GM23338 (cell line): ENCODE measurements at places on chromosomes 3 and 15. TPM values are rescaled to one million over a fixed set of nuclear protein-coding genes. Genes with fewer than 3 reads are reported as not detected.

DNA sequence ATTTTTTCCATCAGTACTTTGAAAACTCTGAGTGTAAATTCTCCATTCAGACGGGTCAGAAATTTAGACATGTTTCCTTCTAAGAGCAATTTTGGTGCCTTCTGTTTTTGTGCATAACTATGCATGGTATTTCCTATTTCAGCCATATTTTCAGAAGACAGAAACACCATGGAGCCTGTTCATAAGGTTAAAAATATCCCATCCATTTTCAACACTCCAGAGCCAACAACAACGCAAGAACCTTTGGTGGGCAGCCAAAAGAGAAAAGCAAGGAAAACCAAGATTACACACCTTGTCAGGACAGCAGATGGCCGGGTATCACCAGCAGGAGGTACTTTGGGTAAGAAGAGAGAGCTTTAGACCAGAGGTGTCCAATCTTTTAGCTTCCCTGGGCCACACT, 275.6 kb downstream of the BBX start:
- no peaks in the 10 kb centered on the region for H3K36me3 ChIP-seq
- no peaks in the 10 kb centered on the region for H3K4me1 ChIP-seq
- DNase-seq, result no peak

DNA sequence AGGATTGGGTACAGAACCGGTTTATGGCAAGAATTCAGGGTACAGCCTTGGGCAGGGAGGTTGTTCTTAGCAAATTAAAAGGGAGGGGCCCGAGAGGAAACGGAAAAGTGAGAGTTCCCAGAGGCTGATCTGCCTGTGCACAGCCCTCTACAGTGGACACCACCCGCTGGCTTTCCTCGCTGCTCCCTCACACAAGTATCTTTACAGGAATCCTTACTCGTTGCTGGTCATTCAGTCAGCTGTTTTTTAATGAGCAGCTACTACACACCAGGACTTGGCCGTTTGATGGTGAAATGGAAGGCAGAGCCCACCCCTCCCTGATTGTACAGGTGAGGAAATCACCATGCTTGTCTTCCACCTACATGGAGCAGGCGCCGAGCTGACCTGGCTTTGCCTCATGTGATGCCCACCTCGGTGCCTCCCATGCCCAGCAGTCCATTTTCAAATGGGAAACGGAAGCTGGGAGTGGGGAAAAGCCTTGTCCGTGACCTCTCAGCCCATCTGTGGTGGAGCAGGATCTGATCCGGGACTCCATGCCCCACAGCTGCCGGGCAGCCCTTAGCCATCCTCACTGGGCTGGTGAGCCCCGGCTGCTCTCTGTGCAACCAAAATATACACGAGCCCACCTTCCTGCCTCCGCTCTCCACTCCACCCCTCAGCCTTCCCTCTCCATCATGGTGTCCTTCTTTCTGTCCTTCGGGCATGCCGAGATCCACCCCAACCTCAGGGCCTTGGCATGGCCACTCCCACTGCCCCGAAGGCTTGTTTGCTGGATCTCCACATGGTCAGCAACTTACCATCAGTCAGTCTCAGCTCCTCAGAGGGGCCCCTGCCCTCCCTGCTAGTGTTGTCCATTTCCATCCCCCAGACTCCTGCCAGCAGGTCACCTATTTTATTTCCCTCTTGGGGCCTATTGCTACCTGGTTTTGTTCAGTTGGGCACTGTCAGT, 33.3 kb upstream of the FGD5 start:
- peaks cover 6% of the 10 kb centered on the region for H3K4me1 ChIP-seq
- no peak overlapping the region for H3K4me3 ChIP-seq
- H3K27me3 ChIP-seq, result no peaks in the 10 kb centered on the region
- H3K36me3 ChIP-seq, result no peaks in the 10 kb centered on the region

- H3K27me3 ChIP-seq, result no peaks in the 10 kb centered on the region
- H3K27ac ChIP-seq, result no peak overlapping the region
- H3K4me3 ChIP-seq, result no peak overlapping the region
- H3K36me3 ChIP-seq, result 0 out of 2 replicates have a peak, but pooled peaks cover 3% of the 10 kb centered on the region
- no peaks in the 10 kb centered on the region for H3K4me1 ChIP-seq
Observed at GRCh38 chr3:52128118-52128683, 26.0 kb downstream of the POC1A start.

The NANOGP8 gene
- total RNA-seq, result 49.6 and 53.4 TPM in 2 replicates

DNA sequence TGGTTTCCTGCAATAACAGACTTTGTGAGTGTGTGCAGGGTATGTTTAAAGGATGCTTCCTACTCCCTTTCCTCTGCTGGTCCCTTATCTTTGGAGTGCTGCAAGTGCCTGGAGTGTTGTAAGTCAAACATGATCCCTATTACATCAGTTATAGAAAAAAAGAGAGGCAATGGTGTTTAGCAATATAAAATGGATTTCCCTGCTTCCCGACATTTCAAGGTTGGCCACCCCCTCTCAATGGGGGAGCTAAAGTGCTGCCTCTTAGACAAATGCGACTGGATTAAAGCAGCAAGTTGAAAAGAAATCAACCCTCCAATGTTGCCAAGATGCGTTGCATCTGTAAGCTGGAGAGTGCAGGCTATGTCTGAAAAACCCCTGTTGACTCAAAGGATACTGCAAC, 203.1 kb upstream of the WNT5A start:
- H3K4me1 ChIP-seq, result peaks cover 32% of the 10 kb centered on the region
- H3K27ac ChIP-seq, result peak overlapping the region; percentile 13; the same call in 1 of the 2 replicates
- no peaks in the 10 kb centered on the region for H3K27me3 ChIP-seq
- peak; percentile 27 for DNase-seq

DNA sequence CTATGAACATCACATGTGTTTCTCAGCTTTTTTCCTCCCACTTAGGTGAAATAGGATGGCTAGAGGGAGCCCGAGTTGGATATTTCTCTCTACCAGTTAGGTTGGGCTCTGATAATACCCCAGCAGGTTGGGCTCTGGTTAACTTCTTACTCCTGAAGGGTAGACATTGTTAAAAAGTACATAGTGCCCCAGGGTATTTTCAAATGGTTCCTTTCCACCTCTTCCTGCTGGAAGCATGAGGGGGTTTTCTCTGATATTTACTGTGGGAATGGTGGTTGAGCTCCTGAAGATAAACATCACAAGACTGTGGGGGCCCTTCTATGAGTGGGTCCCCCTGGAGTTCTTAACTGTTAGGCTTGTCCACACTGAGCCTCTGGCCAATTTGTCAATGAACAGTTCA, 36.1 kb upstream of the SPESP1 start:
- DNase-seq, result peak; percentile 3
- no peaks in the 10 kb centered on the region for H3K27me3 ChIP-seq
- no peak overlapping the region for H3K4me3 ChIP-seq
- no peaks in the 10 kb centered on the region for H3K4me1 ChIP-seq
- no peaks in the 10 kb centered on the region for H3K36me3 ChIP-seq

- no peaks in the 10 kb centered on the region for H3K27me3 ChIP-seq
- no peaks in the 10 kb centered on the region for H3K36me3 ChIP-seq
- no peak overlapping the region for H3K4me3 ChIP-seq
- peaks cover 30% of the 10 kb centered on the region for H3K4me1 ChIP-seq
- no peak overlapping the region for H3K27ac ChIP-seq
Observed at GRCh38 chr3:181917027-181917426, 205.3 kb downstream of the SOX2 start.

The CCR8 gene
- not detected in 2 replicates for total RNA-seq

DNA sequence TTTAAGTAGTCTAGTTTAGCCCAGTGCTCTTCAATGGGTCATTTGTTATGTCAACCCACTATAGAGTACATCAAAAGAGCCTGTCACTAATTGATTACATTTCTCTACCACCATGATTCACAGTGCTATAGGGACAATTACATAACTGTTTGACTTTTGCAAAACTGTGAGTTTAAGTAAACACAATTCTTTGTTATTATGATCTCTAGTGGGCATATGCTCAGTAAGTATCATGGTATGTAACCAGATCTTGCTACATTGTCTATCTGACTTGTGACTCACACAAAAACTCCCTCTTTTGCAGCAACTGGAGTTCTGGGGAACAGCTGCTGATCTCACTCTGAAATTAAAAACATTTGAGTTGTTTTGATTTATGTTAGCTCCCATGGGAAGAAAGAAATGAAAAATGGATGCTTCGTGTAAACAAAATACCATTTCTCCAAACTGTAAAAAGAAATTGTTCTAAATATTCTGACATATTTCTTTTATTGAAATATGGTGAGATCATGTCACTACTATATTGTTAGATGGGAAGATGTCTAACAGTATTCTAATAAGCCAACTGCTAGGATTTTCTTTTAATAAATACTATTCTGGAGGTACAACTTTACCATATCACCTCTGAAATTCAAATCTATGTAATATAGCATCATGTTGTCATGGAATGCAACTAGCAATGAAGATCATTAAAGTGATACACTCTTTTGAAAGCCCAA, 470.4 kb downstream of the ROBO1 start:
- peaks cover 4% of the 10 kb centered on the region; the same call in 1 of the 2 replicates for H3K36me3 ChIP-seq
- H3K4me1 ChIP-seq, result peaks cover 7% of the 10 kb centered on the region; the same call in 1 of the 2 replicates
- no peaks in the 10 kb centered on the region for H3K27me3 ChIP-seq
- peak; percentile 4 for DNase-seq

DNA sequence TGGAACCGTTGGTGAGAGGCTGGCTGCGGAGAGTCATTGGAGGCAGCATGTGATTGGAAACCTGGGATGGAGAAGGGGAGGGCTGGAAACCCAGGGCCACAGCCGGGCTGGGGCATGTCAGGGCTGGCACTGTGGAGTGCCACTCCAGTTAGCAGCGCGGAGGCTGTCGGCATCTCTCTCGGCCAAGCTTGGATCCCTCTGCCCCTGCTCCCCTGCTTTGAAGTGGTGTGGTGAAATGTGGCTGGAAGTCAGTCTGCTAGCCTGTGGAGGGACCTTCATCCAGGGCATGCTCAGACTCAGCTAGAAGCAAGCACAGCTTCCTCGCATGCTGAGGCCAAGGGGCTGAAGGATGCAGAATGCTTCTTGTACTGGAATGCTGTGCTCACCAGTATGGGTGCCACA, 13.5 kb downstream of the SLCO3A1 start:
- no peak for DNase-seq
- H3K4me1 ChIP-seq, result peaks cover 25% of the 10 kb centered on the region
- no peaks in the 10 kb centered on the region for H3K27me3 ChIP-seq
- H3K4me3 ChIP-seq, result no peak overlapping the region
- no peak overlapping the region for H3K27ac ChIP-seq
- H3K36me3 ChIP-seq, result no peaks in the 10 kb centered on the region

DNA sequence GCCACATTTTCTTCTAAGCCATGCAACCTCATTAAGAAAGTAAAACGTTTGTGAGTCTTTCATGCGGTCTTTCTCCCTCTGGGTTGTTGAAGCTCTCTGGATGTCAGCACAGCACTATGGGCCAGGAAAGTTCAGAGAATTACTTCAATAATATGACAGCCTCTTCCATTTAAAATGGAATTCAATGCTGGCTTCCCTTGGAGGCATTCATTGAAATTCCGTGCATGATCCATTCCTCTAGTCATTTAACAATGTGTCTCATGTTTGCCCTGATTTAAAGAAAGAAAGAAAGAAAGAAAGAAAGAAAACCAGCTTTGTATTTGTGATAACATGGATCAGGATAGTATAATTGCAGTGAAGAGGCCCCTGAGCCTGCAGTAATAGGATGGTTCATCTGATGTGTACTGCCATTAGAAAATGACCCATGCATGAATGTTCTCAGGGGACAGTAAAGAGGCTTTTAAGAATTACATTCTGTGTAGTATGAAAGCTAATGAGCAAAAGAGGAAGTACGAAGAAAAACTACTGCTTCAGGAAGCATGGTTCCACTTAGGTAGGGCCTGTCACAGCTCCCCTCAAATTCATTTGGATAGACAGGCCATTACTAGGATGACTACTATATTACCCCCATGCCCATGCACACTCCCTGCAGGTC, 146.0 kb downstream of the ARPP21 start:
- no peak overlapping the region for H3K4me3 ChIP-seq
- H3K27me3 ChIP-seq, result no peaks in the 10 kb centered on the region
- no peak overlapping the region for H3K27ac ChIP-seq
- H3K36me3 ChIP-seq, result no peaks in the 10 kb centered on the region
- no peaks in the 10 kb centered on the region for H3K4me1 ChIP-seq

The MESP2 gene
- 0.16 and 1.3 TPM in 2 replicates for total RNA-seq

The GPR62 gene
- 0.38 TPM in 1 of 2 replicates, not detected in the other for total RNA-seq

DNA sequence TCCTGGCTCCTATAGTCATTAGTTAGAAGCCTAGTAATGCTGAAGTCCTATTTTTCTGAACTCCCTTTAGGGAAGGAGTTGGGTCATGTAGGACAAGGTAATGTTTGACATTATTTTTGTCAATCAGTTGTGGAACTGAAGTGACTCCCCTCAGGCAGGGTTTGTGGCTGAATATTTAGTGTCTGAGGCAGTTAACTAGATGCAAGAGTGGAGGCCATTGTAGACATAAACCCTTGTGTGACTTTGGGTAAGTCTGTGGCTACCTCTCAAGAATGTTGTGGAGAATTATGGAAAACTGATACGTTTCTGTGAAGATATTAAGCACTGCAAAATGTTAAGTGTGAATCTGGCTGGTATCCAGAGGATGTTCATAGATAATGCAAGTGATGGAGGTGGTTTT, 125.2 kb upstream of the PHLDB2 start:
- H3K27me3 ChIP-seq, result no peaks in the 10 kb centered on the region
- no peak overlapping the region for H3K27ac ChIP-seq
- no peak for DNase-seq
- H3K4me3 ChIP-seq, result no peak overlapping the region
- no peaks in the 10 kb centered on the region for H3K36me3 ChIP-seq

DNA sequence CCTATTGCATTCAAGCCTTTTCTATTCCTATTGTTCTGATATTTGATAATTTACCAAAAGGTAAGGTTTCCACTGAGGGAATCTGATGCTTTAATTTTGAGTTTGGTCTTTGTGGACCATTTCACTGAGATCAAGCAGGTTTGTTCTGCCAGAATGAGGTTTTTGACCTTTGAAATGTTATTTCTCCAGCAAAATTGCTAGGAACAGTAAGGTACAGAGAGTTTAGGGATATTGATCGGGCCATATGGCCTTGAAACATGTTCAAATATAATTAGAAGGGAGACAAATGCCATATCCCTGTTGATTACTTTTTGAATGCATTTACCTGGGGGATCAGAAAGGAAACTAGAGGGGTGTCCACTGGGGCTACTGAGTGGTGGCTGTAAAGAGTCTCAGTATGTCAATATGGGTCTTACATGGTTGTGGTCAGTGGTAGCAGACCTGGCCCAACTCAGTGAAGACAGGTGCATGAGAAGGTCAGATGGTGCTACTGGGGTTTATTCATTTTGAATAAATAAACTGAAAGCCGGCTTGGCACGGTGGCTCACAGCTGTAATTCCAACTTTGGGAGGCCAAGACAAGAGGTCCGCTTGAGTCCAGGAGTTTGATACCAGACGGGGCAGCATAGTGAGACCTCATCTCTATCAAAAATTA, 100.2 kb downstream of the SV2B start:
- no peak for DNase-seq
- H3K27me3 ChIP-seq, result no peaks in the 10 kb centered on the region
- H3K27ac ChIP-seq, result no peak overlapping the region
- H3K4me3 ChIP-seq, result no peak overlapping the region
- H3K4me1 ChIP-seq, result peaks cover 20% of the 10 kb centered on the region

- H3K27me3 ChIP-seq, result no peaks in the 10 kb centered on the region
- DNase-seq, result no peak
- H3K27ac ChIP-seq, result no peak overlapping the region
Observed at GRCh38 chr15:60844010-60844409, 365.1 kb upstream of the ICE2 start.

The ARPP21 gene
- total RNA-seq, result not detected in 2 replicates
